Thyroid gland (tissue), 4 donors: ENCODE measurements at places on chromosomes 2 and 18. TPM values are rescaled to one million over a fixed set of nuclear protein-coding genes. Genes with fewer than 3 reads are reported as not detected.

The CASP10 gene
- 23.0 TPM for total RNA-seq

The TTLL4 gene
- total RNA-seq, result 5.7 TPM

The FAM228A gene
- total RNA-seq, result 2.0 TPM

The NTSR2 gene
- not detected for total RNA-seq

The FBXO15 gene
- 0.73 TPM for total RNA-seq

The RAX gene
- not detected for total RNA-seq

The KCNK3 gene
- total RNA-seq, result 8.3 TPM

The SLC9A2 gene
- 0.33 TPM for total RNA-seq

The BOLL gene
- 0.27 TPM for total RNA-seq

The MRPL19 gene
- total RNA-seq, result 62.2 TPM
